ENCODE measurements at places on chromosomes 5 and 9. TPM values are rescaled to one million over a fixed set of nuclear protein-coding genes. Genes with fewer than 3 reads are reported as not detected.

ARSI gene
- total RNA-seq = 4.5 TPM

CEL gene
- 0.18 TPM for total RNA-seq

SUSD1 gene
- 15.6 TPM for total RNA-seq

TSSK1B gene
- total RNA-seq = not detected

FAM221B gene
- not detected for total RNA-seq

FOXD4L4 gene
- total RNA-seq = 0.34 TPM

TTC33 gene
- total RNA-seq = 14.7 TPM

DOCK8 gene
- 1.3 TPM for total RNA-seq

PAIP2 gene
- total RNA-seq = 102 TPM

ANXA2R gene
- 2.9 TPM for total RNA-seq

LMX1B gene
- total RNA-seq = 1.5 TPM

IL13 gene
- total RNA-seq = not detected

GLRA1 gene
- not detected for total RNA-seq

TUT7 gene
- 26.6 TPM for total RNA-seq

UHRF2 gene
- total RNA-seq = 63.8 TPM

CYFIP2 gene
- 7.6 TPM for total RNA-seq

ADAMTS2 gene
- 0.27 TPM for total RNA-seq

SPAAR gene
- total RNA-seq = 0.06 TPM

FOXD4L3 gene
- total RNA-seq = not detected

JAKMIP2 gene
- 0.48 TPM for total RNA-seq

PHF2 gene
- total RNA-seq = 7.4 TPM

UGT3A1 gene
- not detected for total RNA-seq

TAF11L5 gene
- total RNA-seq = not detected
